ENCODE measurements at places on chromosomes 13 and 19.

DNA sequence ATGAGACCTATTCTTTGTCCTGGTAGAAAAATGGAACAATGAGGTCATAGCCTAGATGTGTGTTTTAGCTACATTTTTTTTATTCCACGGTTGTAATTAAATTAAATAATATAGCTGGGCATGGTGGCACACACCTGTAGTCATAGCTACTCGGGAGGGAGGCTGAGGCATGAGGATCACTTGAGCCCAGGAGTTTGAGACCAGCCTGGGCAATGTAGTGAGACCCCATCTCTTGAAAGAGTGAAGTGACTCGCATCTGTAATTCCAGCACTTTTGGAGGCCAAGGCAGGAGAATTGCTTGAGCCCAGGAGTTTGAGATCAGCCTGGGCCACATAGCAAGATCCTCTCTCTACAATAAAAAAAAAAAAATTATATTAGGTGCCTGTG lies 11.7 kb upstream of the CBLC start:
- DNase-seq: no peak

DNA sequence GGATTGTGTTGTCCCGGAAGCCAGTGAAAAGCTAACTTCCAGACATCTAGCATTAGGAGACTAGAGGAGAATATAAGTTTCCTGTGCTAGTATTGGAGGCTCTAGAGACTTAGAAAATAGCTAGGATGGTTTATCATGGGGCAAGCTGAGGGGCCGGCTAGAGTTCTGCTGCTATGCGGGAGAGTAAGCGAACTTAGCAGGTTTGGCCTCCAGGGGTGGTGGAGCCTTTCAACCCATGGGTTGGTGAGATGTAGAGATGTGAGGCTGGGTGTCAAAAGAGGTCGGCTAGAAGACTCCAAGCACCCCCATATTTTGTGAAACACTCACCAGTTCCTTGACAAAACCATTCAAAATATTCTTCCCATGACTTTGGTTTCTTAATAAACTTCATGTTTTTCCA lies 4.4 kb downstream of the SULT2A1 start:
- DNase-seq: no peak

GRCh38 chr19:4115818-4116385 lies 8.0 kb downstream of the MAP2K2 start:
- no peak for DNase-seq

DNA sequence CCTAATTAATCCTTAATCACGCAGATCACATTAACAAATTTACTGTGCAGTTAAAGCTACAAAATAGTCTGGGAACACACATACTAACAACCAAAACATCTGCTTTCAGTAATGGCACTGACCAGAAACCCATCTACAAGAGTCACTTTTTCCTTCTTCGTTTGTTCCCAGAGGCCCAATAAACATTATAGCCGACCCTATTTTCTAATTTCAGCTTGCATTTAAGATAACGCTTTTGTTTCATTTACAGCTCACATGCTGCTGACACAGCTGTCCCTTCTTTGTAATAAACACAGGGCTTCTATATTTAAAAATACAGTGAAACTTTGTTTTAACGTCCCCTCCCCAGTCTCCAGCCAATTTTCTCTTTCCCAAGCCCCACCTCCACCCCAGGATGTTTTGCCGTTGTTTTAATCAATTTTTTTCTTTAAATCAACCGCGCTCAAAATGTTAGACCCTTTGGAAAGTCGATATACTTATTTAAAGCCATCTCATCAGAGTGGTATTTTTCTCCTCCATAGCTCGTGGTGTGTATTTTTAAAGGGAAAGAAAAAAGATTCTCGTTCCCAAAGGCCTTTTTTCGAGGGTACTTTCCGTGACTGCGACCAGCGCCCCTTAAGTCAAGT lies 1.7 kb upstream of the WBP4 start:
- no peak for DNase-seq

- no peak for DNase-seq
Measured at GRCh38 chr13:37615276-37615675, 16.7 kb upstream of the POSTN start.

All from NCI-H187 treated with DMSO at 0.1 percent for 48 hours (cell line).